ENCODE measurements at places on chromosomes 13 and 19. TPM values are rescaled to one million over a fixed set of nuclear protein-coding genes. Genes with fewer than 3 reads are reported as not detected.
A peak's percentile ranks its signal among the peaks of the same experiment; 100 is the strongest.

- DNase-seq = no peak
Observed at GRCh38 chr13:58597552-58597951, 966.0 kb downstream of the PCDH17 start.

DNA sequence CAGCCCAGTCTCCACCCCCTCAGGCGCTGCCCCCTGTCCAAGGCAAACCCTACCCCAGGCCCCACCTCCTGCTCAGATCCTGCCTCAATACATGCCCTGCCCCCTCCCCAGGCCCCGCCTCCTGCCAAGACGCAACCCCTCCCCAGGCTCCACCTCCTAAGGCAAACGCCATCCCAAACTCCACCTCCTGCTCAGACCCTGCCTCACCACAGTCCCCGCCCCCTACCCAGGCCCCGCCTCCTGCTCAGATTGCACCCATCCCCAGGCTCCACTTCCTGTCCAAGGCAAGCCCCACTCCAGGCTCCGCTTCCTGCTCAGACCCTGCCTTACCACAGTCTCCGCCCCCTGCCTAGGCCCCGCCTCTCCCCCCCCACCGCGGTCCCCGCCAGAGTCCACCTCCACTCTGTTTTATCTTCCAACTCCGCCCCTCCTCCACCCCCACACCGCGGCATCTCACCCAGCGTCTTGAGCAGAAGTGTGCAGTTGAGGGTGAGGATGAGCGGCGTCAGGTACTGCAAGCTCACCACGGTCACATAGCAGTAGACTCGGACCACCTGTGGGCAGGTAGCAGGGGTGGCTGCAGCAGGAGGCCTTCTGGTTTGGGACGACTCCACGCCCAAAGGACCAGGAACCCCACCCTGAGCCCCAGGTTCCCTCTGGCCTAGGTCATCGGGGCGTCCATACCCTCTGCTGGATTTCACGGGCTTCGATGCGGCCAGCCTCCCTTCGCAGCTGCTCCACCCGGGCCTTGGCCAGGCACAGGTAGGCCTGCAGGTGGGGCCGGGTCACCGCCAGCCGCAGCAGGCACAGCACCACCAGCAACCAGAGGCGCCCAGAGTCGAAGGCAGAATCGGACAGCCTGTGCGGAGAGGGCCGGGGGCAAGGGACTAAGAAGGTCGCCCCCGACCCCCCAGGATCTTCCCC lies 17.7 kb downstream of the TMEM161A start:
- peak; percentile 82 for DNase-seq

DNA sequence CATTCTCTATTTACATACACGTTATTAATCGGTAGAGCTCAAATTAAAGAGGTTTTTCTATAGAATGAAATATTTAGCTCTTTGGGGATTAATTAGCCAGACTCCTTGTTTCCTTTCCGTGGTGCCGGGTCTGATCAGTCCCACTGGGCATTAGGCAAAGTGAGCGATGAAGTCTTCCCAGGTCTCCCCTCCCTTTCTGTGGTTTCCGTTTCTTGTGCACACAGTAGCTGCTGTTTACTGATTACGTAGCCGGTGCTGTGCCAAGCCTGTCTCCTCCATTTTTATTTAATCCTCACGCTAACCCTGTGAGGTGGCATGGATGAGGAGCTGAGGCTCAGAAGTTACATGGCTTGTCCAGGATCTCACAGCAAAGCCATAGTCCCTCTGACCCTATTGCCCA lies 9.0 kb downstream of the SLC25A15 start:
- peak; percentile 39 for DNase-seq

DNA sequence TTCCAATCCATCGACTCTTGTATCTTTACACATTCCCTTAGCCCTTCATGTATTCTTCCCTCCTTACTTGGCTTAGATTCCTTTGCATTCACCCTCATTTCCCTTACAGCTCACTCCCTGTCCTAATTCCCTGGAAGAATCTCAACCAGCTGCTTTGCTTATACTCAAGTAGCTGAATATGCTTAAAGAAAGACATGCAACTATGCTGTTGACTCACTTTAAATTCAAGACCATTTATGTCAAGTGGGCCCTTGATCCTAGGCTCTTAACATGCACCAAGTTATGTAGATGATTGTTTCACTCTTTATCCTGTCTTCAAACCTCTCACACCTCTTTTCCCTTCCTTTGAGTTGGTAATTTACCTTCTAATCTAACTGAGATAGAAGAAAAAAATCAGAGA lies 7.4 kb downstream of the CCDC122 start:
- no peak for DNase-seq

The GPR183 gene
- 2.1 TPM for total RNA-seq

The KCNK6 gene
- total RNA-seq = 1.6 TPM

GRCh38 chr13:76646946-76647345 lies 239.3 kb downstream of the KCTD12 start:
- no peak for DNase-seq

The PTH2 gene
- total RNA-seq = not detected
